Stimulated activated CD8-positive, alpha-beta memory T cell treated with anti-CD3 and anti-CD28 coated beads, Interleukin-15, amount 100 ng/mL, for 24 hours (primary cell): ENCODE measurements at places on chromosomes 2 and 18.

GRCh38 chr18:38900031-38900430 lies 1334.4 kb upstream of the CELF4 start:
- no peak for DNase-seq

DNA sequence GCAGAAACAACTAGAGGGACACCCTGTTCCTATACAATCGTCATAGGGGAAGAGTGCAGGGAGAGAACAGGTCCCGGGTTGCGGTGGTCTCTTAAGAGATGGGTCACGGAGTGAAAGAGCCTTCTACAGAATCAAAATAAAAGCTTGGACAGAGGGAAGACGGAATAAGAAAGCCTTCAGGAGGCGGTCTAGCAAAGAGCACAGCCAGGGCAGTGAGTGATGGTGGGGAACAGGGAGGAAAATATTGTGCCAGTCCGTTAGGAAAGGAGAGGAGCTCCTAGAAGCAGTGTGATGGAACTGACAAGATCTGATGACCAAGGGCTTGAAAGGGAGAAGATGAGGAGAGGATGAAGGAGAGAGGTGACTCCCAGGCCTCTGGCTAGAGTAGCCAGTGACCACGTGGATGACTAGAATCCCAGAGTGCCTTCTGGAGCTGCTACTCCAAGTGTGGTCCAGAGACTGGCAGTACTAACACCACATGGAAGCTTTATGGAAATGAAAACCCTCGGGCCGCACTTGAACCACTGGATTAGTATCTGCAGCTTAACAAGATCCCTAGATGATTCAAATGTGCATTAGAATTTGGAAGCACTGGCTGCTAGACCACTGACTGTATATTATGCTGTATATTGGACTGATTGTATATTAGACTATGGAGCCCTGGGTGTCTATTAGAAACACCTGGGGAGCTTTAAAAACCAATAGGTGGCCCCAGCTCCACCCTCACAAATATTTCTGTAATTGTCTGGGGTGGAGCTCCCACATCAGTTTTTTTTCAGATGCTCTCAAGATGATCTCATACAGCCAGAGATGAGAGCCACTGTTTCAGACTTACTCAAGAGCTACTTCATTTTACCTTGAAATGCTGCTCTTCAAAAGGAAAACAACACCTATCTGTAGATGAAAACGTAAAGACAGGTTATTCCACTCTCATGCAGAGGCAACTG lies 1.1 kb upstream of the EVA1A start:
- no peak for DNase-seq

DNA sequence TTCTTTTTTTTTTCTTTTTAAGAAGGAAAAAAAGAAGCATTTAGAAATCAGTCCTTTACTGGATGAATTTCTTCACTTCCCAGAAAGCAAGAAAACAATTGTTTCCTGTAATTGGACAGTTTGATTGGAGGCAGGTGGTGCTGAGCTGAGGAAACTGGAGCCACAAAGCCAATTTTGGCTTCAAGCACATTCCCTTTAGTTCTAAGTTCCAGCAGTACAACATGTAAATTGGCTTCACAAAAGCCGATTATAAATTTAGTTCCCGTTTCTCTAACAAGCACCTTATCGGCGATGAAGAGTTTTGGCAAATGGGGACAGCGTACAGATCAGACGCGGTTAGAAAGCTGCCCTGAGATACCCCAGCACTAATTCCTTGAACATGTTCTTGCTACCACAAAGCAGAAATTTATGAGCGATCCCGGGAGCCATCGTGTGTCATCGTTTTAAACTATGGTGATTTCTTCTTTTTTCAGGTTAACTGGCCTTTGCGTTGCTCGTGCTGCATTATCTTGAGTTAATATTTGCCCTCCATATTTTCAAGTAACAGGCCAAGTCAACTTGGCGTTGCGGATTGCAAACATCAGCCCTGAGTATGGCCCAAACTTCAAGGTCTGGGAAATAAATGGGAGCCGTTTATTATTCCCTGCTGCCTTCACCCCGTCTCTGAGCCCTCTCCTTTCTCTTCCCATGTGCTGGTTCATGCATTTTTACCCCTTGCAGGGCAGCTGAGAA lies 190.4 kb upstream of the ID2 start:
- no peak for DNase-seq

GRCh38 chr2:191515551-191515950 lies 162.4 kb upstream of the NABP1 start:
- DNase-seq: no peak

DNA sequence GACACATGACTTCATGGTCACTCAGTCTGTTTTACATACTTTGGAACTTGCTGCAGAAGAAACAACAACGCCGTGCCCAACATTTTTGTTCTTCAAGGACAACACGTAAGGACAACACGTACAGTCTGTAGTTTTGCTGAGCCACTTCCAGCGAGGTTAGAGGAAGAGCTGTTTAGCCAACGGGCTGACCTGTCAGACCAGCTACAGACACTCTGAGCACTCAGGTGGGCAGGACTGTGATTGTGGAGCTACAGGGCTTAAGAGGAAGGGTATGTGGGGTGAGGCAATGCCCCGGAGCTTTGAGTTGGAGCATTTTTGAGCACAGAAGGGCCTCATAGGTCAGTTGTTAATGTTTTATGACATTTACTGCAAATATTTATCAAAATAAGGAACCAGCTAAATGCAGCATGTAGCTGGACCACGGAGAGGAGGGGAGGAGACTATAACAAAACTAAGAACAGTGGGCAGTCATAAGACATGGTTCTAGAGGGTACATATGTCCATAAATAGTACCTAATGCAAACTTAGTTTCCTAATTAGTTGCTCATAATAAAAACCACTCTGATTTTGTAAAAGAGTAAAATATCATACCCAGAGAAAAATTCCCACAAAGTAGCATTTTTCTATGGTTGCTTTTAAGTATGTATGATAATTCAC lies 26.3 kb upstream of the NPC1 start:
- DNase-seq: no peak

GRCh38 chr2:241255542-241256167 lies 59.8 kb downstream of the HDLBP start:
- no peak for DNase-seq

GRCh38 chr2:55949613-55950012 lies 26.0 kb upstream of the EFEMP1 start:
- DNase-seq: no peak

GRCh38 chr2:177554365-177554764 lies 161.8 kb downstream of the AGPS start:
- no peak for DNase-seq

- no peak for DNase-seq
Observed at GRCh38 chr2:64291181-64291580, 147.0 kb upstream of the PELI1 start.

DNA sequence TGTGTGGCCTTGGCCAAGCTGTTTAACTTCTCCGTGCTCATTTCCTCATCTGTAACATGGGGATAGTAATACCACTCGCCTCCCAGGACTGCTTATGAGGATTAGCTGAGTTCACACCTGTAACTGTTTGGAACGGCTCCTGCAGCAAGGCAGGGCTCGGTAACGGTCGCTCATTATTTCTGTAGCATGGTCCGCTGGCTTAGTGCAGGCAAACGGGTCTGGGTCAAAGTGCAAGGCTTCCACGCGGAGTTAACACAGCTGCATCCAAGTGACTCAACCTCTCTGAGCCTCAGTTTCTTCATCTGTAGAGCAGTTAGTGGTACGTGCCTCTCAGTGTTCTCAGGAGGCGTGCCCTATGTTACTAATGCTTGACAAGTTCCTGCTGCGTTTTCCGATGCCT lies 94.3 kb upstream of the YWHAQ start:
- no peak for DNase-seq

GRCh38 chr2:55992455-55992854 lies 68.9 kb upstream of the EFEMP1 start:
- no peak for DNase-seq

DNA sequence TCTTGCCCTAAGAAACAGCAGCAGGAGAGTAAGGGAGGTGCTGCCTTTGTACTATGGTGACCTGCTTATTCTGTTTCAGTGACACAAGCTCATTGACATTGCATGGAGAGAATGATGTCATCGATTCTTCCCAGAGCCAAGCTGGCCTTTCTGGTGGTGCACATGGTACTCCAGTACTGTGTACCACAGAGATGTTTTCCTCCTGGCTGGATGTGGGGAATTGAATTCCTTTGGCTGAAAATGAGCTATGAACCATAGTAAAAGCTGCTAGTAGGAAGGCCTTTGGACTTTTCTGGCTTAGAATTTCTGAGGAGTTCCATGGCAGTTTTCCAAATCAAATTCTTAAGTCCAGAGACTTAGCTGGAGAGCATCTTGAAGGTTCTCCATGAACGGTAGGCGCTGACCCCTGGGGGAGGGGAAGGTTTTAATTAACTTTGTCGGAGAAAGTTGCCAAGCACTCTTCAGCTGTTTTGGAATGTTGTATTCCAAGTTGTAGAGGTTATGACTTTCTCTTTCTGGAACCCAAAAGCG lies 17.1 kb upstream of the B3GNT2 start:
- no peak for DNase-seq
